Bone marrow (tissue), 2 donors: ENCODE measurements at places on chromosomes 3 and 15.
A peak's percentile ranks its signal among the peaks of the same experiment; 100 is the strongest.

GRCh38 chr3:162370141-162370540 is 873.5 kb downstream of the OTOL1 start:
- DNase-seq: no peak

DNA sequence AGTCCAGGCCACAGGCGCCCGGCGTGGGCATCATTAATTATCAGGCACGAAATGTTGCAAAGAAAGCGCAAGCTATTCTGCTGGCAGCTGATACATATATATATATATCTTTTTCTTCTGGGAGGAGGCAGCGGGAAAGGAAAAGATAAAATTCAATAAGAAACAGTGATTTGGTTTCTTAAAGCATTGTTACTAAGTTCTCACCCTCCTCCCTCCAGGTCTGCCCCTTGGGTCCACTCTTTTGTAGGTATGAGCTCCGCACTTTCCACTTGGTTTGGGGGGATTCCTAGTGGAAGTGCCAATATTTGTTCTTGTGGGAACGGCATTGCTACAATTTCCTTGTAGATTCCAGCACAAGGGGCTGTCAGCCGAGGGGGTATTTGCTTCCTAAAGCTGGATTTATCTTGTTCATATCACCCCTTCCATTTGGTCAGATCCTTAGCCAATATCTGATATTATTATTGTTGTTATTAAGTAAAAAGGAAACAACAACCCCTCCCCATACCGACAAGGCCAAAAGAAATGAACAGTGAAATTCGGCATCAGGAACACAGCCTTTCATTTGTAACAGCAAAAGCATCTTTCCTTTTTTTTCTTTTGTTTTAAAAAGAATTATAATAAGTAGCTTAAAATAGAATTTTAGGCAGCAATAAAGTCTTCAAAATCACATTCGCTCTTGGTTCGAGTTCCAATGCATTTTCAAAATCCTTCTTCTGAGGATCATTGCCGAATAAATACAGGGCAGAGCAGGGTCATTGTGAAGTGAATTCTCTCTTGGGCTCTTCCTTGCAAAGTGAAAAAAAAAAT is 15.6 kb downstream of the ZIC1 start:
- DNase-seq: no peak

GRCh38 chr15:98025237-98025636 is 64.7 kb downstream of the ARRDC4 start:
- DNase-seq: no peak

DNA sequence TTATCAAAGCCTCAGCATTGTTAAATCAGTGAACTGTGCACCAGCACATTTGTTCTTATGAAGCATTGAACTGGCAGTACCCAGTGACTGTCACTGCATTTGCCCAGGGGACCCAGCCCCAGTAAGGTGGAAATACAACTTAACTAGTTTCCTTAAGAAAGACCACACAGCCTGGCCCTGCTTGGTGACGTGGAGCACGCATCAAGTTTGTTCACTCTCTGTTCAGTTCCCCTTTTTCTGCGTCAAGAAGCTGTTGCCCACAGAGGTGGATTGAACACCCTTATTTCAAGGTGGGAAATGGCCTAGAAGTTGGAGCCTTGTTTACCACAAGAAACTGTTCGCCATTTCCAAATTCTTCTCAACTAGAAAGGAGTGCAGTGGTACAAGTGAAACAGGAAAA is 69.9 kb upstream of the AGBL1 start:
- DNase-seq: no peak

DNA sequence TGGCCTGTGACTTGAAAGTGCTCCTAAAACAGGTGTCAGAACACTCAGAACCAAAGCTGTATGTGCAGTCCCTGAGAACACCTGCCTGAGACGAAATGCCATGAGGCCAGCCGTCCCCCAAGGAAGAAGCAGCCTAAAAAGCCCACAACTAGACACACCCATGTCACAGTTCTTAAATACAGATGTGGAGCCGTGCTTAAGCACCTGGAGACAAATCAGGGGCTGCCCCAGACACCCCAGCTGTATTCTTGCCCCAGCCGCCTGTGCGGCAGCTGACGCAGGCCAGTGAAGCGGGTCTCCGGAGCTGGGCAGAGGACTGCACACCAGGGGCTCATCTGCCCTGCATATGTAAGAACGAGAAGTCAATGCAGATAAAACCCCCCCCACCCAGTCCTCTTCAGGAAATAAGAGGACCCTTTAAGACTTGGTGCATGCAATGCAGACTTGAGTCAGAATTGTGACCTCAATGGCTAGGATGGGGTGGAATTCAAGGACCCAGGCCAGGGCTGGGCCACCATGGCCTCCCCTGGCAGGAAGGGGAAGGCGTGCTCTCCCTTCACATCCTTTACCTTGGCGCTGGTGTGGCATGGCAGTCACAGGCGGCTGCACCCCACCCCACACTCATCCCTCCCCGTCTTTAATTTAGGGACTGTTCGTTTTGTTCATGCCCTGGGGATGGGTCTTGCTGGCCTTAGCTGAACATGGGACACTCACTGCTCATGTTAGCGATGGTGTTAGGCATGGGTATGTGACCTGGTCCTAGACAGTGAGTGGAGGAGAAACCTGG is 27.7 kb upstream of the PLXNA1 start:
- no peak for DNase-seq

- DNase-seq: no peak
These were observed 252.4 kb upstream of the HES1 start for GRCh38 chr3:193883551-193883950.

GRCh38 chr15:27774191-27774590 is 324.9 kb downstream of the OCA2 start:
- no peak for DNase-seq

DNA sequence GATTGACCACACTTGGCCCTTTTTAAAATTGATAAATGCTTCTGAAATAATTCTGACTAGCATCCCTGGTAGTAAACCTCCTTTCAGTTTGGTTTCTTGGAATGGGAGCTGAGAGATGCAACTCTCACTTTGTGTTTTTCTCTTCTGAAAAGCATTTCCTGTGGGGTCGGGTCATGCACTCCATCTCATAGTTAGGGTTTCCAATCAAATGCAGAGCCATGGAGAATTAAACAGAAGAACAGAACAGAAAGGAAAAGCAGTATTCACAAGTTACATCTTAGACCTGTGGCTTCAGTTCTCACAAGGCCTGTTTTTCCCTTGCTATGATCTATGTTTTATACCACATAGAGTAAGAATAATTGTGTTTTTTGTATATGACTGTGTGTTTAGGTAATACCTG is 39.7 kb downstream of the SENP2 start:
- no peak for DNase-seq

- no peak for DNase-seq
These were observed 14.2 kb upstream of the MB21D2 start for GRCh38 chr3:192931825-192932224.

DNA sequence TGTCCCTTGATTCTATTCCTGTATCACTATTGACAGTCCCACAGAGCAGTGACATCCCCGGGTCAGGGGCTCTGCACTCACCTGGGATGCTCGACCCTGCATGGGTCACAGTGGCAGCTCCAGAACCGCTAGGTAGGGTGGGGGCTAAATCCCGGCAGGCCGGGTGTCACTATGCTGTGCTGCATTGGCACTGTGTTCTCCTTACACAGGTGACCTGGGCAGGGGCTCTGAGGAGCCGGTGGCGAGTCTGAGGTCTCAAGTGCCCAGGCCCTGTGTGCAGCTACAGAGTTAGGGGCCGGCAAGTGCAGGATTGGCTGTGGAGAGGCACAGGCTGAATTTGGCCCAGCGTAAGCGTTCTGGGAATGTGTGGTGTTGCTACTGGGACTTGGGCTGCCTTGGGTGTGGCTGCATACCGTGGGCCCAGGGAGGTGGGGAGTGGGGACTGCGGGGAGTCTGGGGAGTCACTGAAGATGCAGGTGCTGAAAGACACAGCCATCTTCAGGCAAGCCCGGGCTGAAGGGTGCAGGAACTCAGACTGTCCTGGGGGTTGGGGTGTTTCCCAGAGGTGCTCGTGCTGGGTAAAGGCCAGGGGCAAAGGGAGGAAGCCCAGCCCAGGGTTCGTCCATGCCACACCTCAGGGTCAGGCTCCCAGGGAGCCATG is 102.6 kb upstream of the PRR20G start:
- DNase-seq: no peak

DNA sequence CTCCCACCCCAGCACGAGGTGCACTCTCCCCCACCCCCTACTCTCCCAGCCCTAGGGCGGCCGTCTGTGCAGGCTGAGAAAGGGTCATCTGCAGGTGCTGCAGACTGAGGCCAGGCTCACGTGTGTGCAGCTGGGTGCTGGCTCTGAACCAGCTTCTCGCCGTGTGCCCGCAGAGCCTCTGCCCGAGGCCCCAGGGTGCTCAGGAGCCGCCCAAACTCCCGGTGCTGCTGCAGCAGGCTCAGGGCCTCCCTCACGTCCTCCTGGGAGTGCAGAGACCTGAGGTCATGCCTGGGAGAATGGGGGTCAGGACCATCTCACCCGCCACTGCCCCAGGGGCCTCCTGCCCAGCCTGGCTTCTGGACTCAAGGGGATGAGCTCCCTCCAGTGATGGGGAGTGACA is 17.2 kb downstream of the SPTBN5 start:
- no peak for DNase-seq

- no peak for DNase-seq
These were observed 90.0 kb downstream of the ANO10 start for GRCh38 chr3:43531835-43532234.

GRCh38 chr3:9116336-9116735 is 133.1 kb downstream of the SRGAP3 start:
- DNase-seq: no peak

- DNase-seq: no peak
These were observed 4.3 kb downstream of the RHOV start for GRCh38 chr15:40869686-40870085.

GRCh38 chr15:52362497-52362896 is 66.9 kb upstream of the MYO5C start:
- DNase-seq: no peak

DNA sequence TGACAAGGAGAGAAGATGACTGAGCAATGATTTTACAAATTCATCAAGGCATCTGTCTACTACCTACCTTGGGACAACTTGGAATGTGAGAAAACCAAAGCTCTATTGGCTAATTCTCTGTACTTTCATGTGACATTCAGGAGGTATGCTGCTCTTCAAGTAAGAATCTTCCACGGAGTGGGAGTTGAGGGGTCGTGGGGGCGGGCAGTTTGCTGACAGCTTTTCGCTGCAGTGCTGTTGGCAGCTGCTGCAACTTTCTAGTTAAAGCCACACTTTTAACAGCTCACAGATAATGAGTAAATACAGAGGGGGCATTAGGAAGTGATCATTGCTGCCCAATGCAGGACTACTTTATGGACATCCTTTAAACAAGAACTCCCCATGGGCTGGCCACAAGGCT is 22.3 kb downstream of the CLDN1 start:
- DNase-seq: no peak

GRCh38 chr3:172208586-172209332 is 169.4 kb downstream of the FNDC3B start:
- DNase-seq: no peak

DNA sequence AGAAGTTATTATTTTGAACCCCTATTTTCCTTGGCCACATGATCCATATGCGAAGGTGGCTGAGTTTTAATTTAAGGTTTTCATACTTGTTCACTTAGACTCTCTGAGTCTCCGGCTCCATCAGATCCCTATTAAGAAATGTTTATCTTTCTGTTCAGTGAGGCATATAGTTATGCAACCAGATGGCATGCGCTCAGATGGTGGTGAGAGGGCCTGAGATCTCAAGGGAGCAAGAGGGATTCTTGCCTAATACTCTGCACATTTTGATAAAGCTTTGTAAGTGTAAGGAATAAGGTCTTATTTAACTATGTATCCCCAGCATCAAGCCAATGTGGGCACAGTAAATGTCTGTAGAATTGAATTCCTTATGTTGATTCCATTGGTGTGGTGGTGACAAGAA is 78.9 kb upstream of the DPH6 start:
- DNase-seq: no peak

DNA sequence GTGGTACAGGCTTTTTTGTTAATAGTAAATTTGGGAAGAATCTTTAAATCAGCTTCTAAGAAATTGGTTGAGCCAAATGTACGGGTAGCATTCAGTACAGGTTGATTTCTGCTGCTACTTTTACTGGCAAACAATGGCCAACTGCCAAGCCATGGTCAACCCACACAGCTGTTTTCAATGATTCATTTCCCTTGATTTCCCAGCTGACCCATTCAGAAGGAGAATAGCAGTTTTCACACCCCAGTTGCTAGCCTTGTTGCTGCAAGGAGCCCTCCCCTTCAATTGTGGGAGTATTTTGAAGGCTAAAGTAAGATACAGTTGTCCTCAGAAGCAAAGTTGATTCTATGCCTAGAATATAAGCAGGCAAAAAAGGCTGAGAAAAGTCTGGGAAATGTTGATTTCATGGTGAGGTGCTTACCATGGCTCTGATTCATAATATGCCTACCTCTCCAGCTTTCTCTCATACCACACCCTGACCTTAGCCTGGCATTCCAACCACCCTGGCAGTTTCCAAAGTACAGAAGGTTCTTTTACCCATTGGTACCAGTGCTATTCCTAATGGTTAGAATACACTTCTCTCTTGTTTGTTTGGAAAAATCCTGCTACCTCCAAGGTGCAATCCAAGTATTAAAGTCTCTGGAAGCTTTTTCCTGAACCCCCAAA is 320.3 kb upstream of the TGFBR2 start:
- DNase-seq: peak; percentile 62

DNA sequence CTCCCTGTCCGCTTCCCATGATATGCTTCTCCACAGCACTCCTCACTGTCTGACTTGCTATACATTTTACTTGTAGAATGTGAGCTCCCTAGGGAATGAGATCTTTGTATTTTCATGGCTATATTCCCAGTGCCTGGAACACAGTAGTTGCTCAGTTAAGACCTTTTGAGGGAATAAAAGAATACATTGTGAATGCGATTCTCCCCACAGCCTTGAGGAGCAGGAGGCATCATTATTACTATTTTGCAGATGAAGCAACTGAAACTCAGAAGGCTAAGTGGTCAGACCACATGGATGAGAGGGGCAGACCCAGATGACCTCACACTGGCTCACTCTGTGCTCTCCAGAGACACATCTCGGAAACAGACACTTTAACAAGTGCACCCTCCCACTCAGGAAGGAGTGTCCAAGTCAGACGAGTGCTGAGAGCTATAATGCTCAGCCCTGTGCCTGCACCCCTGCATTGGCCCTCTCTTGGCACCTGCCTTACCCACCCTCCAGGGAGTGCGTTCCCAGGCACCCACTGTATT is 46.8 kb downstream of the SST start:
- no peak for DNase-seq

DNA sequence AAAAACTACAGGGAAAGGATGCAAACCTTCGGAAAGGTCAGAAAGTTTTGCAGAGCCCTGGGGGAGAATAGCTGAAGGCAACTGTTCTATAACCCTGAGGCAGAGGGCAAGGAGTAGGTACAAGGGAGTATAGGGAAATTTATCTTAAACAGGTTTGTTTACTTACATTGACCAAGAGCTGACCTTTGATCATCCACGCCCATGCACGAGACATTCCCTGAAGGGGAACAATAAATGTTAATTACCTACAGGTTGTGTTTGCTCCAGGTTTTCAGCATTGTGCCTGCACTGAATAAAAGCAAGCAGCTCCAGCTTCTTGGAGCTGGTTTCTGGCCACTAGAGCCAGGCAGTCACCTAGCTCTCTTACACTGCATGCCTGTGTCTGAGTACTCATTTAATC is 524.5 kb upstream of the TGFBR2 start:
- DNase-seq: no peak

- DNase-seq: no peak
These were observed 30.0 kb upstream of the RPL14 start for GRCh38 chr3:40427045-40427669.
